ENCODE measurements at places on chromosomes 2 and 18.

DNA sequence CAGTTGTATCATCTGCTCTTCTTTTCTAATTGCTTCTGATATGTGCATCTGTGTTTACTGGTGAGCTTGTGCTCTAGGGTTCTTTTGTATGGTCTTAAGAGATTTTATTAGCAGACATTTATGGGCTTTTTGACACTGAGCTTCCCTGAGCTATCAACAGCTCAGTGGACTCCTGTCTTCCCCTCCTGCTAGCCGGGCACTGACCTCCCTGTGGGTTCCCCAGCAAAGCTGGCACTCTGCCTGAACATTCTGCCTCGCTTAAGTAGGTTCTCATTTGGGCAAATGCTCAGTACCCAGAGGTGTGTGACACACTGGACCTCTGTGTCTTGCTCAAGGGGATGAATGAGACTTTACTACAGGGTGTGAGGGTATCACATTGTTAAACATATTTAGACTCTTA is 15.8 kb downstream of the TRAF3IP1 start:
- DNase-seq: no peak

- DNase-seq: no peak
Observed at GRCh38 chr18:39846265-39846664, 2108.8 kb upstream of the PIK3C3 start.

GRCh38 chr2:172350839-172351479 is 76.4 kb upstream of the ITGA6 start:
- DNase-seq: no peak

GRCh38 chr2:232543491-232543890 is 4.0 kb downstream of the CHRNG start:
- no peak for DNase-seq
